ENCODE measurements at places on chromosomes 7 and 10.

- no peak for DNase-seq
Observed at GRCh38 chr10:31390804-31391203, 71.8 kb downstream of the ZEB1 start.

GRCh38 chr7:43584195-43584586 is 1.3 kb downstream of the STK17A start:
- DNase-seq: peak; percentile 52

GRCh38 chr7:155759740-155760430 is 52.4 kb downstream of the SHH start:
- DNase-seq: no peak

DNA sequence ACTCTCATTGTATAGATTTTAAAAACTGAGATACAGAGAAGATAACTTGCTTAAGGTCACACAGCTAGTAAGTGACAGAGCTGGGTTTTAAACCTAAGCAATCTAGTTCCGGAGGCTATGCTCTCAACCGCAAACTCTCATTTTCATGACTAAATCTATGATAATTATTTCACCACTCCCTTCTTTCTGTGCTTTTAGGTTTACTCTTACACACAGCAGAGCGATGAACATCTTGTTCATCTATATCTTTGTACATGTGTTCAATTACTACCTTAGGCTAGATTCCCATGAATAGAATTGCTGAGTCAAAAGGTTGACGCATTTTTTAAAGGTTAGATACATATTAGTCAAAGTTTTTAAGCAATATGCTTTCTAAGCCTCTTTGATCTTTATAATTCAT is 154.8 kb downstream of the CHN2 start:
- no peak for DNase-seq

DNA sequence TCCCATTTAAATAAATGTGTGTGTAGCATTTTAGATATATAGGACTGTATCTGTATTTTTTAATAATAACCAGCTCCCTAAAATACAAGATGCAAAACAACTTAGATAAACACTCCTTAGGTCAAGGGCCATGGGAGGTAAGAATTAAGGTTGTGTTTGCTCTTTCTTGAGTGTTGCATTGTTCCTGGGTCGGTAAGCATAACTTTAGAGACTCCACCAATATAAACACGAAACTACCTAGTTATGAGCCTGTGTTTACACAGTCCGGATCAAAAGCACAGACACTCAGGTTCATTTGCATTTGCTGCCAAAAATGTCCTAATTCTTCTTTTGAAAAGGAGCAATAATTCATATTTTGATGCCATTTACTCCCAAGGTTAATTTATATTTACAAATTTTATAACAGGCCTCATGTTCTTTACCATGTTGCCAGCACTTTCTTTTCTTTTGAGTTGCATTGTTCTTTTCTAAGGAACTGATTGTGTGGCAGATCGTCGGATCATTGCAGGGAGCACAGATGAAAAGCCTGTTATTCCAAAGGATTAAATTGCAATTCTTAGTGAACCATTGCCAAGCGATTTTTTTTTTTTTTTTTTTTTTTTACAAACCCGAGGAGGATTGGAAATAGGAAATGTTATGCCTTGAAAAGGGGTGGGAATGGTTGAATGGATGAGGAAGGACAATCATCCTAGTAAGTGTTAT is 45.8 kb upstream of the GLCCI1 start:
- DNase-seq: no peak

Data from T-helper 1 cell (primary cell).